ENCODE measurements at places on chromosomes 6 and 20.

- H3K4me3 ChIP-seq, result no peak overlapping the region
- peaks cover 20% of the 10 kb centered on the region for H3K27me3 ChIP-seq
- H3K36me3 ChIP-seq, result no peaks in the 10 kb centered on the region
- no peak overlapping the region for H3K27ac ChIP-seq
Observed at GRCh38 chr6:157667211-157668008, 155.6 kb upstream of the SNX9 start.

- no peaks in the 10 kb centered on the region for H3K36me3 ChIP-seq
- no peak for DNase-seq
- H3K4me3 ChIP-seq, result peak overlapping the region; percentile 70
- H3K4me1 ChIP-seq, result peaks cover 58% of the 10 kb centered on the region
Observed at GRCh38 chr6:20211941-20212391, 303 bp downstream of the MBOAT1 start.

GRCh38 chr6:119204719-119205118 is 126.3 kb upstream of the FAM184A start:
- no peak overlapping the region for H3K27ac ChIP-seq
- H3K36me3 ChIP-seq, result peaks cover 30% of the 10 kb centered on the region
- DNase-seq, result no peak
- H3K27me3 ChIP-seq, result no peaks in the 10 kb centered on the region

GRCh38 chr6:41757271-41757670 is 10.1 kb upstream of the PGC start:
- no peak for DNase-seq
- H3K4me3 ChIP-seq, result no peak overlapping the region
- no peaks in the 10 kb centered on the region for H3K4me1 ChIP-seq
- no peak overlapping the region for H3K27ac ChIP-seq
- H3K27me3 ChIP-seq, result no peaks in the 10 kb centered on the region

GRCh38 chr6:82589509-82590206 is 226.0 kb downstream of the TPBG start:
- H3K4me3 ChIP-seq, result no peak overlapping the region
- no peaks in the 10 kb centered on the region for H3K4me1 ChIP-seq
- H3K27ac ChIP-seq, result no peak overlapping the region

DNA sequence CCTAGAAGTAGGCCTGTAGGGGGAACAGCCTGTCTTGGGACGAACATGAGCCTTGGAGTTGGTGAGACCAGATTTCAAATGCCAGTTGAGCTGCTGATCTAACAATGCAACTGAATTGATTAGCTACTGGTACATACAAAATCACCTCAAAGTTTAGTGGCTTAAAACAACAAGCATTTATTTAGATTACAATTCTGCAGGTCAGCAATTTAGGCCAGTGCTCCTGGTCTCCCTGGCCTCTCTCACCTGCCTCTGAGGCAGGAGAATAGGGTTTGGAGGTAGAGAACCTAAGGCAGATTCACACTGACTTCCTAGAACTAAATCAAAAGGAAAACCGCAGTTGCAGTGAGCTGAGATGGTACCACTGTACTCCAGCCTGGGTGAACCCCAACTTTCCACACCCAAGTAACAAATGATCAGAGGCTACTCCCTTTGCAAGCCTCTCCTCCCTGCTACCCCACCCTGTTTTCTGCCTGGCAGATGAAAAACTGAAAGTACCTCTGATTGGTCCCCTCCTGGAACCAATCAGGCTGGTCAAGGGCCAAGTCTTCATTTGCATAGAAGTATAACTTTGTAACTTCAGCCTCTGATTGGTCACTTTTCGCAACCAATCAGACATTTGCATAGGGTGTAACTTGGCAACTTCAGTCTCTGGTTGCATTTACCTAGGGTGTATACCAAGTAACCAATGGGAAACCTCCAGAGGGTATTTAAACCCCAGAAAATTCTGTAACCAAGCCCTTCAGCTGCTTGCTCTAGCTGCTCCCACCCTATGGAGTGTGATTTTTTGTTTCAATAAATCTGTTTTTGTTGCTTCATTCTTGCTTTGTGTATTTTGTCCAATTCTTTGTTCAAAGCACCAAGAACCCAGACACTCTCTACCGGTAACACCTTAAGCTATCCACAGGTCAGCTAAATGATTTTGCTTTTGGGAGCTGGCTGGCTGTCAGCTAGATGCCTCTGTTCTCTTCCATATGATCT is 8.1 kb upstream of the UBR2 start:
- no peak overlapping the region for H3K4me3 ChIP-seq
- no peak for DNase-seq

- peaks cover 11% of the 10 kb centered on the region for H3K4me1 ChIP-seq
- no peak overlapping the region for H3K27ac ChIP-seq
- no peak overlapping the region for H3K4me3 ChIP-seq
- DNase-seq, result no peak
- H3K36me3 ChIP-seq, result no peaks in the 10 kb centered on the region
Observed at GRCh38 chr6:169805242-169805838, 53.9 kb downstream of the ERMARD start.

- H3K4me3 ChIP-seq, result no peak overlapping the region
- H3K36me3 ChIP-seq, result no peaks in the 10 kb centered on the region
- H3K27ac ChIP-seq, result no peak overlapping the region
- no peaks in the 10 kb centered on the region for H3K27me3 ChIP-seq
- no peak for DNase-seq
- no peaks in the 10 kb centered on the region for H3K4me1 ChIP-seq
Observed at GRCh38 chr20:44829688-44830087, 19.3 kb upstream of the RIMS4 start.

GRCh38 chr6:128057946-128058345 is 157.1 kb upstream of the THEMIS start:
- H3K36me3 ChIP-seq, result no peaks in the 10 kb centered on the region
- H3K27ac ChIP-seq, result no peak overlapping the region
- H3K27me3 ChIP-seq, result no peaks in the 10 kb centered on the region
- no peak for DNase-seq

- H3K27me3 ChIP-seq, result no peaks in the 10 kb centered on the region
- H3K36me3 ChIP-seq, result no peaks in the 10 kb centered on the region
- no peak overlapping the region for H3K4me3 ChIP-seq
- DNase-seq, result no peak
- no peak overlapping the region for H3K27ac ChIP-seq
Observed at GRCh38 chr6:21905531-21905930, 312.0 kb downstream of the SOX4 start.

- H3K36me3 ChIP-seq, result no peaks in the 10 kb centered on the region
- H3K27me3 ChIP-seq, result peaks cover 2% of the 10 kb centered on the region
- H3K4me1 ChIP-seq, result no peaks in the 10 kb centered on the region
- DNase-seq, result no peak
- no peak overlapping the region for H3K4me3 ChIP-seq
Observed at GRCh38 chr6:43949551-43949991, 177.7 kb downstream of the MRPL14 start.

GRCh38 chr20:40191573-40191972 is 497.5 kb downstream of the MAFB start:
- no peaks in the 10 kb centered on the region for H3K4me1 ChIP-seq
- no peaks in the 10 kb centered on the region for H3K36me3 ChIP-seq
- DNase-seq, result no peak
- H3K27ac ChIP-seq, result no peak overlapping the region
- no peaks in the 10 kb centered on the region for H3K27me3 ChIP-seq

- no peak for DNase-seq
- no peak overlapping the region for H3K27ac ChIP-seq
- no peaks in the 10 kb centered on the region for H3K27me3 ChIP-seq
- no peaks in the 10 kb centered on the region for H3K36me3 ChIP-seq
- no peak overlapping the region for H3K4me3 ChIP-seq
Observed at GRCh38 chr6:151012321-151013294, 147.1 kb downstream of the MTHFD1L start.

GRCh38 chr20:14288341-14289330 is 48.8 kb downstream of the FLRT3 start:
- no peaks in the 10 kb centered on the region for H3K36me3 ChIP-seq
- no peak overlapping the region for H3K27ac ChIP-seq
- no peaks in the 10 kb centered on the region for H3K4me1 ChIP-seq

GRCh38 chr20:37378785-37379598 is 33.1 kb downstream of the SRC start:
- no peak overlapping the region for H3K27ac ChIP-seq
- no peak for DNase-seq
- H3K36me3 ChIP-seq, result no peaks in the 10 kb centered on the region
- H3K4me3 ChIP-seq, result no peak overlapping the region
- peaks cover 57% of the 10 kb centered on the region for H3K4me1 ChIP-seq

GRCh38 chr6:37916675-37917074 is 97.1 kb downstream of the ZFAND3 start:
- no peak overlapping the region for H3K27ac ChIP-seq
- H3K4me1 ChIP-seq, result peaks cover 29% of the 10 kb centered on the region
- H3K27me3 ChIP-seq, result no peaks in the 10 kb centered on the region
- no peak overlapping the region for H3K4me3 ChIP-seq
- no peaks in the 10 kb centered on the region for H3K36me3 ChIP-seq
- no peak for DNase-seq

- no peaks in the 10 kb centered on the region for H3K4me1 ChIP-seq
- H3K4me3 ChIP-seq, result no peak overlapping the region
- H3K27ac ChIP-seq, result no peak overlapping the region
- no peaks in the 10 kb centered on the region for H3K27me3 ChIP-seq
- no peaks in the 10 kb centered on the region for H3K36me3 ChIP-seq
Observed at GRCh38 chr6:147559006-147559405, 50.5 kb downstream of the SAMD5 start.

DNA sequence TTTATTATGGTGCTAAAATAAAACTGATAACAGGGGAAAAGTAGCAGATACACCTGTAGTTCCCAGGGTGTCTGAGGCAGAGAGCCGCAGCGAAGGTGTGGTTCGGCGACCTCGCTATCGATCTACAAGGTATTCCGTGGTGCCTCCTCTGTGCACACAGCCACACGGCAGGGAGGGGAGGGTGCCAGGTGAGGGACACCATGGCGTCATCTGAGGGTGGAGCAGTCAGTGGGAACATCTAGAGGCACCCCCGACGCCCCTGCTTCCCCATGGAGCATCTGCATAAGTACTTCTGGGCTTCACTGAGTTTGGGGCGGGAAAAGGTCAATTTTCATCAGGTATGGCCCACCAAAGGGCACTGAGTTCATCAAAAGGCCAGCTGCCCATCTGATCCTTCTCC is 243.3 kb downstream of the TAF4 start:
- H3K36me3 ChIP-seq, result no peaks in the 10 kb centered on the region
- no peaks in the 10 kb centered on the region for H3K27me3 ChIP-seq
- DNase-seq, result no peak
- no peak overlapping the region for H3K4me3 ChIP-seq
- H3K4me1 ChIP-seq, result no peaks in the 10 kb centered on the region
- H3K27ac ChIP-seq, result no peak overlapping the region

DNA sequence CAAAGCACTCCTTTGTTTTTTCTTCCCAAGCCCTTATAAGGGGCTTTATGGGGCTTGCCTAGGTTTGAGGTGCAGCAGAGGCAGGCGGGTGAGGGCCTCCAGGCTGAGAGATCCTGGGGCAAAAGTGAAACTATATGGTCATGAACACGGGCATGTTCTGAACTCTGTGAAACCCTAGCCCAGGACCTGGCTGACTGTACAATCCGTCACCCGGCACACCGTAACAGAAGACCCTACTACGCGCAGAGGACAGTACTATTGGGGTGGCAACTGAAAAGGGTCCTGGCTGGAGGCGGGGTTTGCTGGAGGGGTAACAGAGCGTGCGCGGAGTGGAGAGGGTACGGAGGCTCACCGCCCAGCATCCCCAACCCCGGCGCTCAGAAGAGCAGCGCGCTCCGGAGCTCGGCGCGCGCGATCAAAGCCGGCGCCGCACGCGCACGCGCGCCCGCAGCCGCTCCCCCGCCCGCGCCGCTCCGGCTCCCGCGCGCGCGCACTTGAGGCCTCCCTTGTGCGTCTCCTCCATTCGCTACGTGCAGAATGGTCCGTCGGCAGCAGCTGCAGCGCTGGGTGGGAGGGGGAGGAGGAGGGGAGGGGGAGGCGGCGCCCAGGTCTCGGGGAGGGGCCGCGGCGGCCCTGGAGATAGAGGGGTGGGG is 54.2 kb downstream of the MRPL14 start:
- no peaks in the 10 kb centered on the region for H3K36me3 ChIP-seq
- H3K4me3 ChIP-seq, result peak overlapping the region; percentile 31
- peak overlapping the region; percentile 54 for H3K27ac ChIP-seq
- DNase-seq, result peak; percentile 97

DNA sequence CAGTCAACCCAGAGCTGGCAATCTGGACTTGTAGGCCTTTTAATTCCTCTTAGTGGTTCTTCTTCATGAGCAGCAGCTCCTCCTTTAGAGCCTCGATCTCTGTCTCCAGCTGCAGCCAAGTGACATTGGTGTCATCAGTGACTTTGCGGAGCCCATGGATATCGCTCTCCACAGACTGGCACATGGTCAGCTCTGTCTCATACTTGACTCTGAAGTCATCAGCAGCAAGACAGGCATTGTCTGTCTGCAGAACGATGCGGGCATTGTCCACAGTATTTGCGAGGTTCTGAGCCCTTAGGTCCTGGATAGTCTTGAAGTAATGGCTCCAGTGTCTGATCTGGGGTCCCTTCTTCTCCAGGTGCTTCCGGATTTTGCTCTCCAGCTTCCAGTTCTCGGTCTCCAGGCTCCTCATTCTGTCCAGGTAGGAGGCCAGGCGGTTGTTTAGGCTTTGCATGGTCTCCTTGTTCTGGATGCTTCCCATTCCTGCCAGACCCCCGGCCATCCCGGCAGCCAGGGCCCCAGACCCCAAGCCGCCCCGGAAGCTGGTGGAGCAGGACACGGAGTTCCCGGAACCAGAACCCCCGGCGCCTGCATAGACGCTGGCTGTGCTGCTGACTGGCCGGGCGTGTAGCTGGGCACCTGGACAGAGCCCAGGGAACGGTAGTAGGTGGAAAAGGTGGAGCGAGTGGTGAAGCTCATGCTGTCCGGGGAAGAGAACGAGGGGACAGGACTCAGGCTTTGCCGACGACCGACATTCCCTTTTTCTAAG is 15.1 kb downstream of the RFPL4B start:
- no peak for DNase-seq
- no peaks in the 10 kb centered on the region for H3K36me3 ChIP-seq
- H3K27me3 ChIP-seq, result peaks cover 6% of the 10 kb centered on the region

All from left lung (tissue), 14 donors.